ENCODE measurements at places on chromosomes 16 and 17.
A peak's percentile ranks its signal among the peaks of the same experiment; 100 is the strongest.

DNA sequence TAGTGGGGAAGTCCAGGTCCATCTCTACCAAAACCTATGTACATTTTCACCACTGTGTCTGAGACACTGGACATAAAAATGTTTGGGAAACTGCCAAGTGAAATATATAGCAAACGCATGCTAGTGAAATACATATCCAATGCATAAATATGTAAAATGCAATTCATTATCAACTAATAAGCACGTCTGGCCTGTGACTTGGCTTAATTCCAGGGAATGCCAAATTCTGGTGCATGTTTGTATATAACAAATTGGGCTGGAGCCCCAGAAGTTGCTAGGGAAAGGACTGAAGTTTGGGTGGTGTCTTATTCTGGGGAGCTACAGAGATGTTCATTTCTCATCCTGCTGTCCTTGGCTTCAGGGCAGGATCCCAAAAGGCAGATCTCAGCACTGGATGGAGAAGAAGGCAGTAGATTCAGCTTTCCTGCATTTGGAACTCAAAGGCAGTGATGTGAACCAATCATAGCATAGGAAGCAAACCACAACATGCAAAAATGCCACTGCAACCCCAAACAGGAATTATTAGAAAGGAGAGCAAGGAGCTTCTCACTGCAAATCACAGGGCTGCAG, 184.3 kb downstream of the HS3ST3A1 start:
- DNase-seq: no peak

- no peak for DNase-seq
Observed at GRCh38 chr16:23607726-23608125, 11.6 kb upstream of the NDUFAB1 start.

DNA sequence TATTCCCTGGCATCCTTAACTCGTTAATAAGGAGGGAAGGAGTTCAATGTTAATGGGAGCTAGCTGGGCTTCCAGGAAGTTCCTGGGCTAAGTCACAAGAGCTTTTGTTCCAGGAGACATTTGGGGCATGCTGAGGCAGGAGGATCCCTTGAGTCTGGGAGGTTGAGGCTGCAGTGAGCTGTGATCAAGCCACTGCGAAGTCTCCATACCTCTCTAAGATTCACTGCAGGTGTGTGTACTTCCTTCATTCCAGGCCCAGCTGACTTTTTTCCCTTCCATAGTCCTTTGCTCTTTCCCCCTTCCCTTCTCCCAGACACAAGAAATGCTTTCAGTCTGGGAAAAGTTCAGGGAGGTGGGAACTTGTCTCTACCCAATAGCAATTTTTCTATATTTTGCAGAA, 489.8 kb downstream of the NPIPA7 start:
- no peak for DNase-seq

- no peak for DNase-seq
Observed at GRCh38 chr16:72664056-72664508, 383.8 kb downstream of the ZFHX3 start.

GRCh38 chr17:10327640-10328039, 45.2 kb downstream of the MYH13 start:
- peak; percentile 44 for DNase-seq

- DNase-seq: no peak
Observed at GRCh38 chr17:73096866-73097265, 4.4 kb upstream of the SLC39A11 start.

- no peak for DNase-seq
Observed at GRCh38 chr16:21117567-21117966, 33.1 kb downstream of the DNAH3 start.

- DNase-seq: no peak
Observed at GRCh38 chr16:65497571-65497970, 375.7 kb upstream of the CDH11 start.

- no peak for DNase-seq
Observed at GRCh38 chr16:47026947-47027346, 53.5 kb upstream of the DNAJA2 start.

DNA sequence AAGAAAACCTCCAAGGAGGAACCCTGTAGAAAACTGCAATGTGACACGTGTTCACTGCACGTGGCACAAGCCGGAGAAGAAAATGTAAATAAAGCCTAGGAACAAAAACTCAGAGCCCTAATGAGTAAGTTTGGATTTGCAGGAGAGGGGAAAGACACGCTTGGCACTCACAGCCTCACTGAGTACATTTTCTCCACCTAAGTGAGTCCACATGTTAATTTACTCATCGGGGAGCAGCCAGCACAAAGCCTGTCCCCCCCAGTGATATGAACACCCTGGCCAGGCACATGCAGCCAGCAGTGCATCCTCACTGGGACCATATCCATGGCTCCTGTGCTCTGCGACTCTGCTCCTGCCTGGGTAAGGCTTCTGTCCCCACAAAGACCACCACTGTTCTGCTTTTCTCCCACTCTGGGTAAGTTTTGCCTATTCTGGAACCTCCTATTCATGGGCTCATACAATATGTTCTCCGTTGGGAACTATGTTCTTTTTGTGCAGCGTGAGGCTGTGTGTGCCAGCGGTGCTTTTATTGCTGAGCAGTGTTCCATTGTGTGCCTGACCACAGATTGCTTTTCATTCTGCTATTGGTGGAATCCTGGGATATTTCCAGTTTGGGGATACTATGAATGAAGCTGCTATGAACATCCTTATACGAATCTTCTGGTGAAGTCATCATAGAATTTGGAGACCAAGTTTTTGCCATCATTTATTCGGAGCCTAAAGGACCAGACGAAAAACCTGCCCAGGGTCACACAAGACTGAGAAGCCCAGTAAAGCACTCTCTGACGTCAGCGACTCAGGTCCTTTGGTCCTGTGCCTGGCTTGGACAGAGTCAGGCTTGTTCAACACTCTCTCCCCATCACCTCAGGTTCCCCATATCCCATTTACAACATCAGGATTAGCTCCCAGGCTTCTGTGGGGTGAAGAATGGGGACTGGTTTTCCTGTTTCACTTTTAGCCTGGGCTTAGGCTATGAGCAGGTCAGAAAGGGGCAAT, 53.3 kb downstream of the RNF112 start:
- DNase-seq: no peak

- DNase-seq: no peak
Observed at GRCh38 chr16:468068-468821, 42.8 kb downstream of the RAB11FIP3 start.

GRCh38 chr17:37698911-37699255, 46.0 kb downstream of the HNF1B start:
- DNase-seq: no peak

- no peak for DNase-seq
Observed at GRCh38 chr16:54200161-54200534, 86.4 kb downstream of the IRX3 start.

- no peak for DNase-seq
Observed at GRCh38 chr17:57890857-57891232, 41.0 kb upstream of the MRPS23 start.

DNA sequence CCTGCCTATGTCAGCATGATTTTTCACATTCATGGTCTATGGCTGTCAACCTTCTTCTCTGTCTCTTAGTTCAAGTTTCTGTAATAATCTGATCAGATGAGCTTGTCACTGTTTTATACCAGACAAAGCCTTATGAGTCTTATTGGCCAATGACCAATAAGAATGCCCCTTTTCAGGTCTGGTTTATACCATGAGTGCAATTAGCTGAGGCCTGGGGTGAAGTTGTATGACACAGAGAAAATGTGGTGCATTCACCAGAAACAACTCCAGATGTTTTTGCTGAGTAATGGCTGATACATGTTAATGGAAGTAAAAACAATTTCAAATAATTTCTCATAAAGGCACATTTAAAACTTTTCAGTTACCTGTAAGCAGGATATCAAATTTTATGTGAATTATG, 218.6 kb upstream of the CDH8 start:
- DNase-seq: no peak

- no peak for DNase-seq
Observed at GRCh38 chr16:70770626-70771552, 30.1 kb downstream of the VAC14 start.

DNA sequence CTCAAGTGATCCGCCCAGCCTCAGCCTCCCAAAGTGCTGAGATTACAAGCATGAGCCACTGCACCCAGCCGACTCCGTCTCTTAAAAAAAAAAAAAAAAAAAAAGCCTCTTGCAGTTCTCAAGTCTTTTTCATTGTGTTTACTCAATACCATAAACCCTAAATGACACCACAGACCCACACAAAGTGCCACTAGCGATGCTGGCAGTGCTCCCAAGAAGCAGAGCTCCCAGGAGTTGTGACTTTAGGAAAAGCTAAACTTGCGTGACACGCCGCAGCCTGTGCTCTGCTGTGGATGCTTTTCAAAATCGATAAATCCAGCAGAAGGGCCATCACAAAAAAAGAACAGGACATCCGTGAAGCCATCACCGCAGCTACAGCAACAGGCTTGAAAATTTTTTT, 114.7 kb downstream of the ANKRD11 start:
- DNase-seq: no peak

DNA sequence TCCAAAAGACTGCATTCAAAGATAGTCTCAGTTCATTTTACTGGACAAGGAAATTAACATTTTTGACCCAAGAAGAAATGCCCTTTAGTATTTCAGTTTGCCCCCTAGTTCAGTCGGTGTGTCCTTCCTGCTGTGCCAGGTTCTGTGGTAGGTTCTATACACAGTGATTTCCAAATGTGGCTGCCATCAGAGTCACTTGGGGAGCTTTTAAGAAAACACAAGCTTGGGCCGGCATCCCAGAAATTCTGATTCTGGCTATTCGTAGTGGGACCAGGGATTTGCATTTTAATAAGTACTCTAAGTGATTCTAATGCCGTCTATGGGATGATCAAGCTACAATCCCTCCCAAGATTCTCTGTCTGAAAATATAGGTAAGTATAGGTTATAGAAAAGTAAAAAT, 10.2 kb downstream of the RSPRY1 start:
- no peak for DNase-seq

- DNase-seq: no peak
Observed at GRCh38 chr17:60862482-60862881, 184.8 kb downstream of the BCAS3 start.

DNA sequence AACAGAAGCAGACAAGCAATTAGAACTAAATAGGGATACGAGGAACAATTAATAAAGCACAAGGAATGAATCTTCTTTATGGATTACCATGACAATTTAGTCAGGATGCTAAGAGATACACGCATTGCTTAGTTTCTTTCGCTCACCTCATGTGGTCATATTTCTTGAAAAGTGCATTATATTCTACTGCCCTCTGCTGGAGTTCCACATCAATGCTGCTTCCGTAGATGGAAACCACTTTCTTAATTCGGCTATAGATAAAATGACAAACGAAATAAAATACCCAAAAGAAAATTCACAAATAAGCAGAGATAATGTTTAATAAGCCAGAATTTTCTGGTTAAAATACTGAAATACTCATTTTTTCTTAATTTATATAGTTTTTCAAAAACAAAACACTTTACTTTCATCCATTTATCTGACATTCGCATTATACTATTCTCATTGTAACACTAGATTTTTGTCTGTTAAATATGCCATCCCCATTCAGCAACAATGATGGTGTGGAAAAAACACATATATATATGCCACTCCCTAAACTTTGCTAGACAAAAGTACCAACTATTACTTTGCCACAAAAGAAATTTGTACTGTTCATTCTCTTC, 22.0 kb upstream of the PHLPP2 start:
- no peak for DNase-seq

DNA sequence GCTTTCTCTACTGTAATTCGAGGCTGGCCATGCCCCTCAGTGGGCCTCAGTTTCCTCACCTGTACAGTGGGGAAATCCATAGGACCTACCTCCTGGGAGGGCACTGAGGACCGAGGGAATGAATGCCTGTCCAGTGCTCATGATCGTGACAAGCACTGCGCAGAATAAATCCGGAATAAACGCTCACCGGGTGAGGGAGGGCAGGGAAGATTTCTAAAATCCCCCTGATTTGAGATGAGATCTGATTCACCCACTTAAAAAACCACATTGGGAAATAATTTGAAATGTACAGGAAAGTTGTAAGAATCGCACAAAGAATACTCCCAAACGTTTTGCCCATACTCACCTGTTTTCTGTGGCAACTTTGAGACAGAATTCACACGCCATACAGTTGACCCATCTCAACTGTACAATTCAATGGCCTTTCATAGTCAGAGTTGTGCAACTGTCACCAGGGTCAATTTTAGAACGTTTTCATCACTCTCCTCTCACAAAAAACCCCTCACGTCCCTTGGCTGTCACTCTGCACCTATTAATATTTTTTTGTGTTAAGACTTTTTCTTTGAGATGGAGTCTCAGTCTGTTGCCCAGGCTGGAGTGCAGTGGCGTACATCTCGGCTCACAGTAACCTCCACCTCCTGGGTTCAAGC, 49.8 kb downstream of the IRF8 start:
- DNase-seq: no peak

- no peak for DNase-seq
Observed at GRCh38 chr17:30808785-30809286, 15.7 kb downstream of the CRLF3 start.

GRCh38 chr16:73190256-73190655, 142.3 kb upstream of the ZFHX3 start:
- DNase-seq: no peak

DNA sequence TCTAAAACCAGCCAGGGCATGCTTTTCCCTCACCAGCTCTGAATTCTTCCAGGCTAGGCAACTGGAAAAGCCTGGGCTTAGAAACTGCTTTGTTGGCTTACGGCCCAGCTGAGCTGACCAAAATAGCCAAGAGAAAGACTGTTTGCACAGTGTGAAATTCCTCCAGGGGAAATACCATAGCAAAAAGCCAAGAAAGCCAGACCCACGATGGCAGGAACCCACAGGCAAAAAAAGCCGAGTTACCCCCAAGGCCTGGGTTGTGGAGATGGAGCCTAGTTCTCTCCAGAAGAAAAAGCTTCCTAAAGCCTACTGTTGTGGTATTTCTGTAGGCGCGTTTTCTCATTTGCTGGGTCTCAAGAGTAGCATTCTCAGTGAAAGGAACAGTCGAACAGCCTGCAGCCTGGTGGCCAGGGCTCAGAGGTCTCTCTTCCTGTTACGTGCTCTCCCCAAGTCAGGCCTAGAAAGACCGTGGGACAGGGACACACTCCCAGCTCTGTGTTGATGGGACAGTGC, 9.2 kb downstream of the SP2 start:
- DNase-seq: no peak

- DNase-seq: no peak
Observed at GRCh38 chr17:69637446-69638156, 223.1 kb downstream of the MAP2K6 start.

DNA sequence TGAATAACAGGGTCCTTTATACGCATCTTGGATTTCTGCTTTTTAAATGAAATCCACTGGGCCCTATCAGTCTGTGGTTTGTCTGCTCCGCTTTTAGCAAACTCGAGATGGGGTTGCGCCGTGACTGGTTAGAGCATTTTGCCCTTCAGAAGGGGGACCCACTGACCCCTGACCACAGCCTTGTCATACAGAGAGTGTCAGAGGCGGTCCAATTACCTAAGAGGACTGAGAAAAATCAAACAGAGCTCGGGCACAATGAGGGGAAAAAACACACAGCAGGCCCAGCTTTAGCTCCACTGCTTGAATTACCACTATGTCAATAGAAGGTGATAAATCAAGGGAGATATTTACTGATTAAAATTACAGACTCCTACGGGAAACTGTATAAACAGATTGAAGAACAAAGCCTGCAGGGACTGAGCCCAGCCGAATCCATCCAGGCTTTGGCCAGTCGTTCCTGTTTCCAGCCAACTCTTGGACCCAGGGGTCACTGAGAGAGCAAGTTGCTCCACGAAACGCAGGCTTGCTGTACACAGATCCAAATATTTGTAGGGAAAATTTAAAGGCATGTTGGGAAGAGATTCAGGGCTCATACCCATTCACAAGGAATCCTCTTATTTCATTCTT, 131.9 kb upstream of the ZFHX3 start:
- no peak for DNase-seq

GRCh38 chr17:66562119-66562518, 259.7 kb downstream of the PRKCA start:
- no peak for DNase-seq

All from stimulated activated CD4-positive, alpha-beta T cell treated with anti-CD3 and anti-CD28 coated beads, Interleukin-1b, Interleukin-23, amount 100 ng/mL, for 1 hour (primary cell).